ENCODE measurements at places on chromosomes 5 and 9. TPM values are rescaled to one million over a fixed set of nuclear protein-coding genes. Genes with fewer than 3 reads are reported as not detected.

GRCh38 chr9:135826188-135826545 lies 81.2 kb downstream of the CAMSAP1 start:
- H3K4me1 ChIP-seq, result no peaks in the 10 kb centered on the region
- DNase-seq, result no peak
- H3K27ac ChIP-seq, result no peak overlapping the region
- H3K27me3 ChIP-seq, result no peaks in the 10 kb centered on the region

DNA sequence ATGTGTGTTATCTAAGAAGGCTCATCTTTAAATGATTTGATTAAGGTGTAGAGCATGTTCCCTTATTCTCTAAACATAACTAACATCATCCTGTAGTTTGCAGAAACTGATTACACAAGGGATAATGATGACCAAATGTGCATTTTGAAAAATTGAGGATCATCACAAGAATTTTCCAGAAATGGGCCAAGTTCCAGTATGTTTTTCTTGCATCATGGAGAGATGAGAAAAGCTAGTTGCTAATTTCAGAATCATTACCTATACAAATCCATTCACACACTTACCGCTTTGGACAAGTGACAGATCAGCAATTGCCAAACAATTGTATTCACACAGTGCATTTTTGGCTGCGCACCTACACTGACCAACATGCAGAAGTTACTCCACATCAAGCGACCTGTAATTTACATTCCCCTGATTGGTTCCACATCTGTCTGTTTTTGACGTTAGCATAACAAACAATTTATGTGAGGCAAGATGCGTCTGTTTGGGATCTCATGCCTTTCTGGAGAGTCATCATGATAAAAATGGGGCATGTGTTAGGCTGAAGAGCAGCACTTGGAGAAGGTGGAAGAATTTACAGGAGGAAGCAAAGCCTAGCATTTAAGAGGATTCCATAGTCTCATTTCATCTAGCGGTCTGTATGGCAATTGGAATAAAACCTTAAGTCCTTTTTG lies 2.8 kb upstream of the BNC2 start:
- no peak for DNase-seq
- no peaks in the 10 kb centered on the region for H3K36me3 ChIP-seq
- H3K4me3 ChIP-seq, result no peak overlapping the region
- no peaks in the 10 kb centered on the region for H3K4me1 ChIP-seq
- no peaks in the 10 kb centered on the region for H3K27me3 ChIP-seq

DNA sequence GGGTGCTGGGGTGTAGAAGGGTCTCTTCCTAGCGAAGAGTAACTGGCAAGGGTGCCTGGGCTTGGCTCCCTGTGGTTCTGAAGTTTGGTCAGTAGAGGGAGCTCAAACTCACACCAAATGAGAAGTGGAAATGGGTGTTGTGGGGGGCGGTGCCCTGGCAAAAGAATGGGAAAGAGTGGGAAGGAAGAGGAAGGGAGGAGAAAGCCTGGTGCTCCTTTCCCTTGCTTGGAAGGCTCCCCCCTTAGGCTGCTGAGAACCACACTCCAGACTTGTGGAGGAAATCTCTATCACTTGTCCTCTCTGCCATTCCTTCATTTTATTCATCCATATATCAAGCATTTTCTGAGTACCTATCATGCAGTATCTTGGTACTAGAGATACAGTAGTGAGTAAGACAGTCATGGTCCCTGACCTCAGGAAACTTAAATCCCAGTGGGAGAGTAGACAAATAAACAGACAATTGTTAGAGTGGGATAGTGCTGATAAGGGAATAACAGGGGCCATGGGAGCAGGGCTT lies 13.0 kb downstream of the SLC4A9 start:
- no peaks in the 10 kb centered on the region for H3K4me1 ChIP-seq
- H3K36me3 ChIP-seq, result no peaks in the 10 kb centered on the region
- peak; percentile 76 for DNase-seq
- H3K27ac ChIP-seq, result no peak overlapping the region

DNA sequence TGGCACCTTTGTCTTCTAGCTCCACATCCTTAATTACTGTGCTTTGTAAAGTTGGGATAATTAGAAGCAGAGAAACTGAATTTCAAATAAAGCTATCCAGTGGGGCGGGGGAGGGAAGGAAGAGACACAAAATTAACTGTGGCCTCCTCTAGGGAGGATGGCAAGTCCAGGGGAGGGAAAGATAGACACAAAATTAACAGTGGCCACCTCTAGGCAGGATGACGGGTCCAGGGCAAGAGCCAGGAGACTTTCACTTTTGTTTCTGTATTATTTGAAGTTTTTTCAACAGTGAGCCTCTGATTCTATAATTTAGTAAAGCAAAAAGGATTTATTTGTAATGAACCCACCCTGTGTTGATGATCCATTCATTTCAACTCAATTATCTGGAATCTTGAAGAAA lies 335.9 kb downstream of the MSX2 start:
- H3K27me3 ChIP-seq, result no peaks in the 10 kb centered on the region
- no peaks in the 10 kb centered on the region for H3K4me1 ChIP-seq
- no peak overlapping the region for H3K27ac ChIP-seq
- no peaks in the 10 kb centered on the region for H3K36me3 ChIP-seq
- no peak for DNase-seq

CKMT2 gene
- 15.2 TPM for total RNA-seq

SOHLH1 gene
- not detected for total RNA-seq

GRCh38 chr9:27442464-27442863 lies 81.6 kb upstream of the IFNK start:
- no peaks in the 10 kb centered on the region for H3K36me3 ChIP-seq
- H3K27me3 ChIP-seq, result no peaks in the 10 kb centered on the region
- peaks cover 7% of the 10 kb centered on the region for H3K4me1 ChIP-seq
- DNase-seq, result no peak

DNA sequence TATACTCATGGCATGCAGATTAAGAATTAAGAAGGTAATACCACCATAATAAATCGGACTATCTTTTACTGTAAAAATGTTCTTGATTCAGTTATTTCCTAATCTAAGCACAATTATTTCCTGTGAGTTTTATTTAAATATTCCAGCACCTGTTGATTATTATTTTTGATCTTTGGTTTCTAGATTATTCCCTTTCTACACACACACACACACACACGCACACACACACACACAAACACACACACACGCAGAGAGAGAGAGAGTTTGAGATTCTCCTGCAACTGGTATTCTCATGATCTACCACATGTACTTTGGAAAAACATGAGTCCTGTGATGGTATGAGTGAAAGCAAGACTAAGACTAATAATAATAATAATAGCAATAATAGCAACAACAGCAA lies 17.0 kb upstream of the CKMT2 start:
- no peaks in the 10 kb centered on the region for H3K4me1 ChIP-seq
- H3K36me3 ChIP-seq, result no peaks in the 10 kb centered on the region
- no peak overlapping the region for H3K4me3 ChIP-seq
- H3K27me3 ChIP-seq, result no peaks in the 10 kb centered on the region

DNA sequence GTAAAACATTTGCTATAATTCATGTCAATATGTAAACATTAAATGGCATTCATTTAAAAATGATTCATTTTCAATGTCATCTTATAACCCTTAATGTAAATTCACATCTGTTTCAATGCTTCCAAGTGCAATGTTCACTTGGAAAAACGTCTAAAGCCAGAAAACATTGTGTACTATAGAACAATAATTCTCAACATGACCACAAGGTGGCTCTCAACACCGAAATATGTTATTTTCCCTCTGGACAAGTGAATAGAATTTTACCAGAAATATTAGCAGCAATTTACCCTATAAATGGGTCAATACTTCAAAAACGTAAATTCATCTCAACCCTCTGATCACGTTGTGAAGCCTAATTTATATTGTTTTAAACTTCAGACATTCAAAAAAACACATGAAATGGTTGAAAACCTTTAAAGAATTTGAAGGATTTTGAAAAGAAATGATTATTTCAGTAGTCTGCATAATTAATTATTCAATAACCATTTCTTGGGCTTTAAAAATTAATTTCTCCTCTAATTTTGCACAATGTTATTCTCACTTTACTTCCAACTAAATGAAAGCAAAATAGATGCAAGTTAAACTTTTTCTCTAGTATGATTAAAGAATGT lies 11.0 kb downstream of the CDH10 start:
- H3K4me3 ChIP-seq, result no peak overlapping the region
- no peak for DNase-seq
- H3K27ac ChIP-seq, result no peak overlapping the region
- no peaks in the 10 kb centered on the region for H3K4me1 ChIP-seq
- H3K27me3 ChIP-seq, result no peaks in the 10 kb centered on the region

Data from ovary (tissue), 10 donors.